ENCODE measurements at places on chromosomes 4 and X.

GRCh38 chrX:39667191-39667590, 430.6 kb downstream of the BCOR start:
- no peak for DNase-seq

DNA sequence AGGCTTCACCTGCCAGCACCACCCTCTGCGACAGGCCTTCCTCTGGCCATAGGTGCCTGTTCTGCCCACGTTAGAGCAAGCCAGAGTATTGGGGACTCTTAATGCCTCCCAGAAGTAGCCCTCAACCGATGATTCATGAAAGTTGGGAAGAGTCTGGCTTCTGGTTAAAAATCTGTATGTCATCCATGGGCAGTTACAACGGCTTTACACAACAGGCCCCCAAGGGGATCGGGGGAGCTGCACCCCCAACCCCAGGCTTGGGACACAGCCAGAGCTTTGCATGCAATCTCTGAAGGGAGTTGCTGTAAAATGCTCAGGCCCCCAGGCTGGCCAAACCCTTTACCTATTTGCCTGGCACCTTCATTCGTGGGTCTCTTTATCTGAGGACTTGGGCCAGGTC, 5.4 kb upstream of the CYTL1 start:
- DNase-seq, result no peak

DNA sequence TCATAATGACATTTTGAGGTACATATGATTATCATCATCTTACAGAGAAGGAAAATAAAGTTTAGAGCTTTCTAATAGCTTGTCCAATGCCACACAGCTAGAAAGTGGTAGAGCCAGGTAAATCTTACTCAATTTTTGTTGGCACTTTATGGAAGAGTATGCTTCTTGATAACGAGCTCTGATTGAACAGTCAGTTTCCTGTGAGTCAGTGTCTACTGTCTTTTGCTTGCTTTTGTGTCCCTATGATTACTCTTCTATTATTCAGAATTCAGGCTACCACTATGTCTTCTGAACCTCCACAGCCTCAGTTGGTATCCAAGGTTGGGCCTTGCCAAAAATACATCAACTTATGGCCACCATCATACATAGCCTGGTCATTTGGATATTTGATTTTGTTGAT, 2.6 kb downstream of the FAAH2 start:
- DNase-seq, result no peak

DNA sequence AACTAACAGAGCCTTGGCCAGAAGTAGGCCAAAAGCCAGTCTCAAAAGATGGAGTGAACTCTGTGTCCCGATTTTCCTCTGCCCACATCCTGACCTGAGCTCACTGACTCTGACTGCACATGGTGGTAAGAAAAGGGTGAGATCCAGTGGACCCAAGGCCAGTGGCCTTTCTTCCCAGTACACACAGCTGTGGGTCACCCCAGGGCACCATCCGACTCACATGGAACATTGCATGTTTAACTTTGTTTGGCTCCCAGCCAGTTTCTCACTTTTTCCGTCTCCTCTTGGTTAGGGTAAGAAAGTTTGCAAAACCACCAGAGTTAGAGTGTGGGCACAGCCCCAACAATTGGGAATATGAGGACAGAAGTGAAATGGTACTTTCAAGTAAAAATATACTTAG, 69.8 kb downstream of the GAB1 start:
- DNase-seq, result no peak

DNA sequence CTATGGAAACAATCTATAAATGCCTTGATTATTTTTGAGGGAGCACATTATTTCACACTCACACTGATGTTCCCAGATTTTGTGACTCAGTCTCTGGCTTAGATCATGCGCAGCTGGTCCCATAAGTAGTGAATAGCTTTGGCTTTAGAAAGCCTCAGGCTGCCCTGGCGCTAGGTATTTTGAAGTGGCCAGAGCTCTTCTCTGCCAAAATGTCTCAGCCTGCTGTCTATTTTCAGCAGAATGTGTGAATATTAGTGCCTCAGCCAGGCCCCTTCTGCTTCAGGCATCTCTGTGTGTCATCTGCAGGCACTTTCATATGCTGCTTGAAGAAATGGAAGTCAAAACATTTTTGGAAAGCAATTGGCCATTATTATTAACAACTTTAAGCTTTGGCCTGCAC, 931.0 kb upstream of the INTU start:
- DNase-seq, result no peak

DNA sequence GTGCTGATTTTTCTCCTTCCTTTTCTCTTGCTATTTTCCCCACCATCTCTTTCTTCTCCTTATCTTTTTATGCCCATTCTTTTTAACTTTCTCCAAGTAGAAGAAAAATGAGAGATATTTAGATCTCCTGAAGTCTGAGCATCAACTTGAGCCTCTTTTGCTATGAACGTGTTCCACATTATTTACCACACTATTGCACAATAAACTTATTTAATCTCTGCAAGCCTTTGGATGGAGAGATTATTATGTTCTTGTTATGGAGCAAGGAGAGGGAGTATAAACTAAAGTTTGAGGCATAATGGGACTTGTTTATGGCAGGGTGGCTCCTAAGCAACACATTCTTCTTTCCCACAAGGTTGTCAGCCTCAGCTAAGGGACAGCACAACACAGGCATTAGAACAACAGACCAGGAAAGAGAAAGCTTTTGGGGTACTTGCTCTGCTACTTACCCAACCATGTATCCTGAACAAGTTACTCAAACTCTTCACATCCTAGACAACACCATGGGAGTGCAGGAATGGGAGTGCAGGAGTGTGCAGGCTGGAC, 365.5 kb upstream of the BOD1L1 start:
- DNase-seq, result no peak

GRCh38 chrX:47366041-47366722, 4.2 kb upstream of the ZNF157 start:
- no peak for DNase-seq

- DNase-seq, result no peak
These were observed 2.2 kb downstream of the FBXO8 start for GRCh38 chr4:174281182-174281737.

GRCh38 chr4:12926189-12927066, 557.7 kb downstream of the RAB28 start:
- no peak for DNase-seq

- no peak for DNase-seq
These were observed 15.9 kb upstream of the TLR1 start for GRCh38 chr4:38820329-38821061.

- no peak for DNase-seq
These were observed 32.5 kb downstream of the DLG3 start for GRCh38 chrX:70476934-70477733.

DNA sequence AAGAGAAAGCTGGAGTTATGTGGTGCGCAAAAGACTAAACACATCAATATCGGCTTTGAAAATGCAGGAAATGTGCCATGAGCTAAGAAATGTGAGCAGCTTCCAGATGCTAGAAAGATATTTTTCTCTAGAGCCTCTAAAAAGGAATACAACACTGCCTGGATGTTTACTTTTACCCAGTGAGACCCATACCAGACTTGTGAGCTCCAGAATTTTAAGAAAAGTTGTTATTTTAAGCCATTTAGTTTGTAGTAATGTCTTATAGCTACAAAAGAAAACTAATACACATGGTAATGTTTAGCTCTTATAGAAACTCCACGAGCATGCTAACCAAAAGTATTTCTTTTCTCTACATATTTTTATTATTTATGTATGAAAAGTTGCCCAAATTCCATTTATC, 1389.4 kb downstream of the C4orf33 start:
- DNase-seq, result no peak

GRCh38 chrX:67759018-67759417, 215.2 kb downstream of the AR start:
- no peak for DNase-seq

GRCh38 chr4:172573899-172574298, 594.7 kb upstream of the GALNT7 start:
- DNase-seq, result no peak

GRCh38 chrX:3286196-3286945, 60.1 kb downstream of the MXRA5 start:
- no peak for DNase-seq

GRCh38 chrX:110671068-110671803, 124.4 kb downstream of the CHRDL1 start:
- no peak for DNase-seq

DNA sequence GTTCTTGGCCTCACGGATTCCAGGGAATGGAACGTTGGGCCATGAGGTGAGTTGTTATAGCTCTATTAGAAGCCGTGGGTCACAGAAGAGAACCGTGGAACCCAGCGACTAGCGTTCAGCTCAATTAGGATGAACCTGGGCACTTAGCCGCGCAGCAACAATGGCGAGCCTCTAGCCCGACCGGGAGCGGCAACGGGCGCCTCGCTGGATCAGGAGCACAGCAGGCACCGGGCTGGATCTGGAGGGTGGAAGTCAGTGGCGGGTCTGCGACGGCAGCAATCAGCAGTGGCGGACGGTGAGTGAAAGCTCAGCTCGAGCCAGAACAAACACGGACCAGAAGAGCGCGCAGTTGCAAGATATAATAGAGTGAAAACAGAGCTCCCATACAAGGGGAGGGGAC, 34.2 kb downstream of the AGA start:
- no peak for DNase-seq

DNA sequence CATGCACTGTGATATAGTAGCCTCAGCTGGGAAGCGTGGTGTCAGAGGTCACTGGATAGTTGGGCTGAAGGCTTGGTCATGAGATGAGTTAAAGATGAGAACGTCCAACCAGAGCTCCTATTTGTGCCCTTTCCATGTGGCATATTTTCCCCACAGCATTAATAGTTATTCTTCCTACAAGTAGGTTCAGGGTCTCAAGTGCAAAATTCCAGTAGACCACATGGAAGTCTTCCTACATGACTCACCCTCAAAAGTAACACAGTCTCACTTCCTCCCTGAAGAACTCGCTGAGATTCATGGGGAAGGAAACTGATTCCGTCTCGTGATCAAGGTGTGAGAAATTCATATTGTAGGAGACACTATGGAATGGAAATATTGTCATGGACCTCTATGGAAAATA, 1212.5 kb upstream of the PRKX start:
- no peak for DNase-seq

- no peak for DNase-seq
These were observed 108.0 kb downstream of the LRBA start for GRCh38 chr4:150906987-150907633.

GRCh38 chr4:2365913-2366210, 52.6 kb downstream of the ZFYVE28 start:
- no peak for DNase-seq

GRCh38 chr4:176422001-176422400, 102.2 kb downstream of the SPCS3 start:
- no peak for DNase-seq

- no peak for DNase-seq
These were observed 7.0 kb downstream of the FGFRL1 start for GRCh38 chr4:1018147-1019020.

DNA sequence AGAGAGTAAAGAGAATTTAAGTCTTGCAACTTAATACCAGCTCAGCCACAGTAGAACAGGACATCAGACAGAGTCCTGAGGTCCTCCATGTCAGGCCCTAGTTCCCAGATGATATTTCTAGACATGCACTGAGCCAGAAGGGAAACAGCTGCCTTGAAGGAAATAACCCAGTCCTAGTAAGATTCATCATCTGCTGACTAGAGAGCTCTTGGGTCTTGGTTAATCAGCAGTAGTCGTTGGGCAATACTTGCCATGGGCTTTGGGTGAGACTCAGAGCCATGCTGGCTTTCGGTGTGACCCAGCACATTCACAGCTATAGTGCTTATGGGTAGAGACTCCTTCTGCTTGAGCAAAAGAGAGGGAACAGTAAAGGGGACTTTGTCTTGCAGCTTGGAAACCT, 379.1 kb downstream of the AR start:
- DNase-seq, result no peak

- DNase-seq, result no peak
These were observed 589.0 kb upstream of the FAM241A start for GRCh38 chr4:111556141-111556781.

GRCh38 chr4:159343116-159343515, 240.2 kb downstream of the RAPGEF2 start:
- DNase-seq, result no peak
